M059J (cell line): ENCODE measurements at places on chromosomes 4 and X. TPM values are rescaled to one million over a fixed set of nuclear protein-coding genes. Genes with fewer than 3 reads are reported as not detected.

DNA sequence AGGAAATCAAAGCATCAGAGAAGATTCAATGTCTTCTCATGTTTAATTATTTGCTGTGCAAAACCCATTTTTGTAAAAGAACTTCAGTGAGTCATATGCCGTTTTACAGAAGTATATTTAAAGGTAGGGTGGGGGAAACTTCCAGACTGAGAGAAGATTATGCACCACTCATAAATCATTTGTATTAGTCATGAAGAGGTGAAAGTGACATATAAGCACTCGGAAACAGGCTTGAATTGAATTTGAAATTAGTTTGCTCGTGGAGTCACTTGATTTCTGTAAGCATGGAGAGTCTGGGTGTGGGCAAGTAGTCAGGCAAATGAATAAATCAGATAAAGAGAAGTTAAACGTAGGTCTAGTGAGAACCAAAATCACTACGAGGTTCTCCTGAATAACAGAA, 335.1 kb downstream of the ANK2 start:
- DNase-seq = peak; percentile 78

The TNMD gene
- total RNA-seq = not detected in 2 replicates

GRCh38 chrX:124573468-124573867, 227.1 kb downstream of the SH2D1A start:
- no peak for DNase-seq

GRCh38 chrX:136710325-136710951, 62.5 kb downstream of the CD40LG start:
- peak; percentile 65 for DNase-seq

The STATH gene
- total RNA-seq = not detected in 2 replicates

The POU4F2 gene
- not detected in 2 replicates for total RNA-seq

GRCh38 chrX:19563327-19563726, 48.0 kb upstream of the MAP3K15 start:
- DNase-seq = no peak

GRCh38 chr4:48603366-48604003, 113.4 kb downstream of the ZAR1 start:
- no peak for DNase-seq
